ENCODE measurements at places on chromosomes 6 and 20.

- DNase-seq = no peak
Measured at GRCh38 chr6:113846577-113846976, 10.6 kb upstream of the MARCKS start.

DNA sequence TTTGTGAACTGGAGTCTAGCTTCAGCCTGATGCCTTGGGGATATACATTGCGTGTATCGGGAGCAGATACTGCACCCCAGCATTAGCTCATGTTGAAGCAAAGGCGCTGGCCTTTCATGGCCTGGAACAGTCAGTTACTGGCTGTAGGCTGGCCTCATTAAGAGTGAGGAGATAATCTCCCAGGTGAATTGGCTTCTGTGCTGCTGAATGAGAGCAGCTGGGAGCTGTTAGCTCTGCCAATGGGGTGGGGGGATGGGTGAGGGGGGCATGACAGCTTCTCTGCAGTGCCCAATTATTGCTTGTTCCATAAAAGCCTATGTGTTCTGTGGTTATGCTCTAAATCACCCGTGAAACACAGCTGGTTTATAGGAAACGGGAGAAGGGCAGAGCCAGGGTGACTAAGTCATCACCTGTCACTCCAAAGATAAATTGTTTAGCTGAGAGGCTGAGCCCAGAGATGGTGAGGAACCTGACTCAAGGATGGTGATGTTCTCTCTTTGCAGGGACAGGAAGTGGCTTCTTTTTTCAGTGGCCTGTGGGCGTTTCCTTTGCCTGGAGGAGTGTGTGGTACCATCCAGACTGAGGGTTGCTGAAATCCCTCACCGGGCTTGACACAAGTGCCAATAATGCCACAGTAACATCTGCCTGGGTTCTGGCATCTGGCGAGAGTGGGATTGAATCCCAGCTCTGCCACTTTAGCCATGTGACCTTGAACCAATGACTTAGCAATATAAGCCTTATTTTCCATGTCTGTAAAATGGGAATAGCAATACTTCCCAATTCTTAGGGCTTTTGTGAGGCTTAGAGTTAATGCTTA, 170.8 kb downstream of the BCAS1 start:
- DNase-seq = peak; percentile 62

- DNase-seq = no peak
Measured at GRCh38 chr20:58742668-58743566, 50.3 kb downstream of the NPEPL1 start.

- DNase-seq = no peak
Measured at GRCh38 chr6:28884423-28885131, 39.2 kb downstream of the TRIM27 start.

- DNase-seq = no peak
Measured at GRCh38 chr6:105263685-105264610, 84.1 kb upstream of the POPDC3 start.

DNA sequence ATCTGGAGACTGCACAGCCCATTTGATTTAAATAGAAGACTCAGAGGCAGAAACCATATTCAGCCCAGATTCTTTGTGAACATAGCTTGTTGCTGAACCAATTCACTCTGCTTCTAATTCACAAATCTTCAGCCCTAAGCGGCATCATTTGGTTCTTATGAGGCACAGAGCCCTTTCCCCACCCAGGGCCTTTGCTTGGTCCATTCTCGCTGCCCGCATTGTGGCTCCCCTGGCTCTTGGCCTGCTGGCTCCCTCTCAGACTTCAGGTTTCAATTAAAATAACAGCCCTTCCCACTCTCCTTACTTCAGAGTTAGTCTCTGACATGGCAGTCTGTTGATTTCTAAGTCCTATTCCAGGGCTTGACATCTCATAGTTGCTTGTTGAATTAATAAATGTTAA, 9.4 kb upstream of the TMEM14A start:
- DNase-seq = no peak

GRCh38 chr6:64186592-64186991, 551.0 kb downstream of the PHF3 start:
- no peak for DNase-seq

DNA sequence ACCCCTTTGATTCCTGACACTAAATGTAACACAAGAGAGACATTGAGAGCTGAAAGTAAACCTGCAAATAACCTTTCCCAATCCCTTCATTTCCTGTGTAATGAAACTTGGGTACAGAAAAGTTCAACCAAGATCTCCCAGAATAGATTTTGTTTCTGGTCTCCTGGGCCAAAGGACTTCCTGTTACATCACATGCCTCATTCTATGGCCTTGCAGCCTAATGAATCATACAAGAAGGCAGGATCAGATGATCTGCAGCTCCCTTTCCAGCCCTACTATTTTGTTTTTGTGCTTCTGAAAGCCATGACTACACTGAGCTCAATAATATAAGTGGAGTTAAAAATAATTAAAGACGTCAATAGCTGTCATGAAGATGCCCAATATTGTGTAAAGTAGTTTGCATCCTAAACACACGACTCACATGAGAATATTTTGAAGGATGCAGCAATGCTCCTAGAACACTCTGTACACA, 73.4 kb upstream of the NOX3 start:
- DNase-seq = no peak

- peak; percentile 63 for DNase-seq
Measured at GRCh38 chr6:44247338-44248302, 719 bp downstream of the HSP90AB1 start.

- DNase-seq = no peak
Measured at GRCh38 chr6:166747644-166748595, 120.9 kb upstream of the RPS6KA2 start.
